ENCODE measurements at places on chromosomes 6 and 20.

DNA sequence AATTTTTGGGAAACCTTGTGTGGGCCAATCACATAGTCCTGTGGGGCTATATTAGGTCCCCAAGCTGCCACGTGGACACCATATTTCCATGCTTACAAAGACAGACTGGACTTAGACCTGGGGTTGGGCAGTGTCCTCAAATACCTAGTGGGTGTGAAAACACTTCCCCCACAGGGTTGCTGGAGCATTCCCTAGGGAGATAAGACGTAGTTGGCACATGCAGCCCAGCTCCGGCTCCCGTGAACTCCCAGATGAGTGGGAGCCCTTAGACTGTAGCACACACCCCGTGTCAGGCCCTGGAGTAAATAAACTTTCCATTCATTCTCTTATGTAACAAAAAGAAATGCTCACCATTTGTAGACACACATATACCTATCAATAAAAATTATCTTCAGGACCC, 14.2 kb downstream of the KCNG1 start:
- no peak for DNase-seq

GRCh38 chr20:41357424-41358163, 9.0 kb downstream of the EMILIN3 start:
- DNase-seq = no peak

GRCh38 chr6:53294095-53294494, 54.7 kb downstream of the ELOVL5 start:
- DNase-seq = no peak

DNA sequence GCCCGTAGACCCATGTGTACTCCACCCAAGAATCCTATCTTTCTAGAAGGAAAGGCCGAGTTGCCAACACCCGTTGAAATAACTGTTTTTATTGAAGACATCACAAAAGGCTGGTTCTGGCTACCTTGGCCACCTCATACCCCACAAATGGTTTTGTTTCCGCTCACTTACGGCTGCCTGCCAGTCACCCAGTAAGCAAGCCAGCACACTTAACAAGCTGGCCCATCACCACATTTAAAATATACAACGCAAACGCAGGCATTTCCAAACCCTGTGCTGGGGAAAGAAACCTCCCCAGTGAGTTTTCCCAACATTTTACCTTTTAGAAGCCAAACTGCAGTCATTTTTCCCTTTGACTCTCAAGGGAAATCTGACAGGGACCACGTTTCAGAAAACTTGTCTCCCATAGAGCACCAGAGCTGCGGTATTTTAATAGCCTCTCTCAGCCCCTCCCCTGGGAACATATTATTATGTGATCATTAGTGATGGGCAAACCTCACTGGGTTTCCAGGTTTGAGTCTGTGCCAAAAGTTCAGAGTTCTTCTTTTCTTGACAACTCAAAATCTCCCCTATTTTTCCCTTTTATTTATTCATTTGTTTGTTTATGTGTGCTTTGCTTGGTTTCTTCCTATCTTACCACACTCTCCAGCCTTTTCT, 36.7 kb upstream of the BMP2 start:
- no peak for DNase-seq

DNA sequence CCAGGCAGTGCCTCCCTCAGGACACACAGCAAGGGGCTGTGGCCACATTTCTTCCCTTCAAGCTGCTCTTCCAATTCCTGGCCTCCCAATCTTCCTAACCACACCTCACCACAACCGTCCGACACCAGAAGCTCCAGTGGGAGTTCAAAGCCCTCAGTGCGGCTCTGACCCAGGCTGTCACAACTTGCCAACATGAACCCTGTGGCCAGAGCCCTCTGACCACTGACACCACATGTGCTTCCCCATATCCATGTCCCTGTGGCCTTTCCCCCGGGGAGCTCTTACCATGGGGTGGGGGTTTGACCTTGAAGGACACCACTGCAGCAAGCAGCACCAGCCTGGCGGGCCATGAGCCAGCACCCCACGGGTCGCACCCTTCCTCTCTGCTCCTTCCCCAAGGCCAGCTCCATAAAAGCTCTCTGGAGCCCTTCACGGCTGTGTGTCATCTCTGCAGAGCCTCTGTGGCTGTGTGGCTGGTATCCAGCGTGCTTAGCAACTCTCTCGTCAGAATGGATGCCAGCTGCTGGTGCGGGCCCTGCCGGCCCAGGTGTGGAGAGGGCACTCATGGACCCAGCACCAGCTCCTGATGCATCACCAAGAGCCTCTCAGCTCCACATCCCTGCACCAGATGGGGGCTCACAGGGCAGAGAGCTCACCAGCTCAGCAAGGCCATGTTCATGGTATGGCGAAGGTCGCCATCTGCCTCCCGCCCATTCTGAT, 106.1 kb downstream of the PSMB1 start:
- DNase-seq = no peak

All from LNCaP clone FGC (cell line).